Hematopoietic multipotent progenitor cell treated with erythropoietin and hydrocortisone succinate and interleukin-3 and kit ligand, for 4 days (in vitro differentiated cells): ENCODE measurements at places on chromosomes 7 and 10.

DNA sequence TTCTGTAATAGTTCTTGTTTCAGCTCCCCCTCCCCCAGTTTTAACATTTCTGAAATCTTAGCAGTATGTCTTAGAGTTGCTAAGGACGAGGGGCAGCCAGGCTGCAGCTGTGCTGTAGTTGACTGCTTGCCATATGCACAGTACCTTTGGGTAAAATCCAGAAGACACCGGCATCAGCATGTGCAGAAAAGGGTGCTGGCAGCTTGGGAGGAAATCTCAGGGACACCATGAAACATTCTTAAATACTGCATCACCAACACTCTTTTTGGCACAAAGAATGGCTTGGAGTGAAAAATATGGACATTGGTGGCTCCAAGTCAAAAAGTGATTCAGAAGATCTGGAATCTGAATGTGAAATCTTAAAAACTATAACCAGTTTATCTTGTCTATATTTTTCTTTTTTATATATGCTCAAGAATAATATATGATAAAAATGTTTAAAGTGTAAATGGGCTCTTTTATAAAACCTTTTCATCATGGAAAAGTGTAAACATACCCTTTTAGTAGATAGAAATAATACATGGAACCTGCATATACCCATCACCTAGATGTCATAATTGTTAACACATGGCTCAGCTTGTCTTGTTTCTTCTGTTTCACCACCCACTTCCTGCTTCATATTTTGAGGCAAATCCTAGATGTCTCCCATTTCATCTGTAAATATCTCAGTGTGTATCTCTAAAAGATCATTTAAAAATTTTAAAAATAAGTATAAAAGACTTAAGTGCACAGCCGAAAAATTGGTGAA lies 34.4 kb upstream of the ARMS2 start:
- DNase-seq, result no peak

DNA sequence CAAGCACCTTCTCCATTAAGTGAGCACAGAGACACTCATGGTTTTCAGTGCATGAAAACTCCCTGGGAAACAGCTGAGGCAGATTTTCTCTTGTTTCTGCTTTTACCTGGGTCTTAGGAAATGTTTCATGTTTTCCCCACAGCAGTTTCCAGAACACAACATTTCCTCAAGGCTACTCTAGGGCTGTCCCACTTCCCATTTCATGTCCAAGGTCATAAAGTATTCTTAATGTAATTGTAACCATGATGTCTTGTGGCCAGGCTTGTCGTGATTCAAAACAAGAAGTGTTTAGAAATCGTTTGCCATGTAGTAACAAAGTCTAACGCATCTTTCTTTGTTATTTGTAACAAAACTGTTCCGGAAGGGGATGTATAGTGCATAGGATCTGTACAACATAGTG lies 83.8 kb upstream of the NRP1 start:
- DNase-seq, result no peak

- no peak for DNase-seq
These were observed 77.2 kb upstream of the PTPRZ1 start for GRCh38 chr7:121795736-121796135.

- DNase-seq, result peak; percentile 48
These were observed 1.0 kb downstream of the TLL2 start for GRCh38 chr10:96512524-96513304.

DNA sequence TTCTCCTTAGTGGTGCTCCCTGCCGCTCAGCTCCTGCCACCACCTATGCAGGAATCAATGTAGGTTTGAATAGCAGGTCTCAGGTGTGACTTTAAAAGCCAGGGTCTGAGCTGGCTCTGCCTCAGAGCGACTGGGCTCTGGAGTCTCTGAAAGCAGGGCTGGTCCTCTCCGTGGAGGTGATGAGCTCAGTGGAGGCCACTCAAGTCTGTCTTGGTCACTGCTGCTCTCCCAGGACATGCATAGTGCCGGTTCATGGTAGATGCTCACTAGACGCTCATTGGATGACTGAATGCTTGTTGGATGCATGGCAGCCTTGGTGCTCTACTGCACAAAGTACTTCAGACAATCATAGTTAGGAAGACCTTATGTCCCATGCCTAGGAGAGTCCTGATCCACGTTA lies 45.1 kb upstream of the PTF1A start:
- no peak for DNase-seq

DNA sequence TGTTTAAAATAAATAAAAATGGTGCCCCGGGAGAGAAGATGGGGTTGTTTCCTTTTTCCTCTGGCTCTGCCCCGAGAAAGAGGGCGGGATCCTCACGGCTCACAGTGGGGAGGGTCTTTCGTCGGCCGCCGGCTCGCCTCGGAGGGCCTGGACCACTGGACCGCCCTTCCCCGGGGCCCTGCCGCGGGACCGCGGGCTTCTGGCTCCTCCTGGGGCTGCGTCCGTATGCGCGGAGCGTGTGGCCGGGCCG lies 3.5 kb upstream of the IGF2BP3 start:
- no peak for DNase-seq

GRCh38 chr7:133562621-133563020 lies 309.7 kb downstream of the EXOC4 start:
- DNase-seq, result no peak

- DNase-seq, result no peak
These were observed 157.7 kb downstream of the COBL start for GRCh38 chr7:51158742-51159445.

DNA sequence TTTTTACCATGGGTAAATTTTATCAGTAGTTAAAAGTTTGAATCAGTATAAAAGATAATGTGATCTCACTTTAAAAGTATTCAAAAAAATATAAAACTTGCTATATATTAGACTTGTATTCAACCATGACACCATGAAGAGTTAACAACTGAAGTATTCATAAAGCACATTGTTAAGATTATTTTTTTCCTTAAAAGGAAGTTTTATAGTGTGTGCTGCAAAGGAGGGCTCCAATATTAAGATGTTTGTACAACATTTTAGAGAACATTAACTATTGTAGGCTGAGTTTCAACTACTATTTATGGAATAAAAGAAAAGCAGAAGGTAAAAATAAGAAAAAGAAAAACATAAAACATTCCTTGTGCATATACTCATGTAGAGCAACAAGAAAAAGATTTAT lies 24.5 kb upstream of the CUBN start:
- no peak for DNase-seq

- DNase-seq, result no peak
These were observed 634 bp upstream of the HOXA7 start for GRCh38 chr7:27156916-27157701.

GRCh38 chr7:23767514-23767913 lies 57.5 kb downstream of the STK31 start:
- DNase-seq, result no peak

- no peak for DNase-seq
These were observed 298.3 kb upstream of the FZD8 start for GRCh38 chr10:35940141-35941041.

GRCh38 chr10:33005322-33006301 lies 47.6 kb upstream of the ITGB1 start:
- DNase-seq, result peak; percentile 77

DNA sequence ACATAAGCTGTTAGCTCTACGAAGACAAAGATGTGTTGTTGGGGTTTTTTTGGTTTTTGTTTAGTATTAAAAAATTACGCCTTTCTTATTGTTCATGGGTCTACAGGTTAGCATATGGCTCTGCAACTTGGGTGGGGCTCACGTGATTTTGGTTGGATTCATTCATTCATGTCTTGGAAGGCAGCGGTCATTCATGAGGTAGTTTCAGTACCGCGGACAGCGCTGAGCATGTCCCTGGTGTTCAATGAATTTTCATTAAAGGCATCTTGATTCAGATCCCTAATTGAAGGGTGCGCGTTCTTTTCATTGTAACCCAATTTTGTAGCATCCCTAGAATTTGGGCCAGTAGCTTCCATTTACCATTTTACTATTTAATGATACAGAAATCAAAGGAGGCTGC lies 42.9 kb upstream of the TCERG1L start:
- DNase-seq, result peak; percentile 30

DNA sequence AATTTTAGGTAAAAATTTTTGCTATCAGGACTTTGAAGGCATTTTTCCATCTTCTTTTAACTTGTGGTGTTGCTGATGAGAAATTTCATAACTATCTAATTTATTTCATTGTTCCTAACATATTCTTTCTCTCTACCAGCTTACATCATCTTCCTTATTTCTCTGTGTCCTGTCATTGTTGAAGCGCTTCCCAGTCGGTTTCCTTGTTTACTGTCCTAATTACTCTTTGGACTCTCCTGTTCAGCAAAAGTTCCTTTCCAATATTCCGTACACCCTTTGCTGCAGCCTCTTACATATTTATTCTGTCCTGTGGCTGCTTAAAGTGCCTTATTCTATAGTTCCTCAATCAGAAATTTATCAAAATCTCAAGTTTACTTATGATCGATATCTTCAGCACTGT lies 609.0 kb upstream of the FZD8 start:
- no peak for DNase-seq

DNA sequence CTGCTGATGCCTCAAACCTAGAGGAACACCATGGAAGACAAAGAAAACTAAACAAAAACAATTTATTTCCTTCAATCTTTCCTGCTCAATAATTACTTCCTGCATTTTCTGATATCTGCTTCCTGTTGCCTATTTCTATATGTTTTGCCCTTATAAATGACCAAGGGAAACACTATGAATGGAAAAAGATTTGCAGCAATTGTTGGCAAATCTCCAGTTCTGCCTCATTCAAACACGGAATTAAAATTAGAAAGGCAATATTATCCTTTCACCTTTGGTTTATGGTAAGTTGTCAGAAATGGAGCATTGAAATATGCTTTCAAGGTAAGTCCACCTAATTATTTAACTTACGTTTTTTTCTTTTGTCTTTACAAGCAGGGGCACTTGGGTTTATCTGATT lies 552.2 kb upstream of the ANKRD30A start:
- DNase-seq, result no peak

GRCh38 chr7:75694638-75695399 lies 43.9 kb downstream of the HIP1 start:
- DNase-seq, result peak; percentile 67

- DNase-seq, result no peak
These were observed 25.5 kb upstream of the C10orf67 start for GRCh38 chr10:23370106-23370505.

DNA sequence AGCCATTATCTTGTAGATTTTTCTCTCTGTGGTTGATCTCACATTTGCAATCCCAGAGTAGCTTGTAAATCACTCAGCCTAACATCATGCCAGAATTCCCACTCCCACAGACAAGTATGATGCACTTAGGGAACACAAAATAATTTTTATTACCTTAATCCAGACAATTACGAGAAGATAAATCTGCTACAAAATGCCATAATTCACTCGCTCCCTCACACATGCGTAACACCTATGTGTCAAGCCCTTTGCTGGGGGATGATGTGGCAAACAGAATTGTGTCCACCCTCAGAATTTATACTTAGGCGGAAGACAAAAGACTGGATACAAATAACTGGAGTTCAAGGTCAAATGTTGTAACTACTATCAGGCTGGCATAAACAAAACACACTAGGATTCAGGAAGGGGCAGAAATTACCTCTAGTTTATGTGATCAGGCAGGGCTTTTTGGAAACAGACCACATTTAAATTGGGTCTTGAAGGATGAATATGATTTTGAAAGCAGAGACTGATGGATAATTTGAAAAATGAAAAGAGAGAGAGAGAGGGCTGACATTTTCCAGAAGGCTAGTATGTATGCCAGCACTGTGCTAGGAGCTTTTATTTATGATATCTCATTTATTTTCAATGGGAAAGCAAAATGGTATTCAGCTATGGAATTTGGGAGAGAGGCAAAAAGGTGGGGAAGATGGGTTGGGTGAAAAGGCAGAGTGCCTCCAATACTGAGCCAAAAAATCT lies 69.8 kb downstream of the DOCK4 start:
- no peak for DNase-seq

DNA sequence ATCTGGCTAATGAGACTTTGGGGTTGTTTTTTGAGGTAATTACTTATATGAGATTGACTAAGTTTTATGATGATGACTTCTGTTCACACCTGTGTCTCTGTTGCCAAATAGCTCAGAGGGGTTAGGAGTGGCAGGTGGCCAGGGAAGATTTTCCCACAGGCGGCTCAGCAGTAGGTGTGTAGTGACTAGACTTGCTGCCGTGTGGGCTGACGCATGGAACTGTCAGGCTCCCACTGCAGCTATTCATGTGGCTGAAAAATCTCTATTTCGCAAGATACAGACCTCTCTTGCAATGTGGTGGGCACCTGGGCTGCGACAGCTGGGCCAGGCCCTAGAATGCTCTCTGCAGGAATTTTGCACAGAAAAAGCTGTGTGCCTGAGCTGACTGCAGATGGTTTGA lies 1.4 kb downstream of the CPA4 start:
- DNase-seq, result no peak

- DNase-seq, result no peak
These were observed 264.9 kb downstream of the EXOC4 start for GRCh38 chr7:133517766-133518165.

DNA sequence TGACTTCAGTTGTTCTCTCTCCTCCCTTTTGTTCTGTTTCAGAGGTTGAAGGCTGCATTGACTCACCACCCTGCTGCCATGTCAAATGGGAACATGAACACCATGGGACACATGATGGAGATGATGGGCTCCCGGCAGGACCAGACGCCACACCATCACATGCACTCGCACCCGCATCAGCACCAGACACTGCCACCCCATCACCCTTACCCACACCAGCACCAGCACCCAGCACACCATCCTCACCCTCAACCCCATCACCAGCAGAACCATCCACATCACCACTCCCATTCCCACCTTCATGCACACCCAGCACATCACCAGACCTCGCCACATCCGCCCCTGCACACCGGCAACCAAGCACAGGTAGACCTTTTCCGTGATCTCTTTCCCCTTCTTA lies 154.0 kb downstream of the TRIL start:
- DNase-seq, result no peak

DNA sequence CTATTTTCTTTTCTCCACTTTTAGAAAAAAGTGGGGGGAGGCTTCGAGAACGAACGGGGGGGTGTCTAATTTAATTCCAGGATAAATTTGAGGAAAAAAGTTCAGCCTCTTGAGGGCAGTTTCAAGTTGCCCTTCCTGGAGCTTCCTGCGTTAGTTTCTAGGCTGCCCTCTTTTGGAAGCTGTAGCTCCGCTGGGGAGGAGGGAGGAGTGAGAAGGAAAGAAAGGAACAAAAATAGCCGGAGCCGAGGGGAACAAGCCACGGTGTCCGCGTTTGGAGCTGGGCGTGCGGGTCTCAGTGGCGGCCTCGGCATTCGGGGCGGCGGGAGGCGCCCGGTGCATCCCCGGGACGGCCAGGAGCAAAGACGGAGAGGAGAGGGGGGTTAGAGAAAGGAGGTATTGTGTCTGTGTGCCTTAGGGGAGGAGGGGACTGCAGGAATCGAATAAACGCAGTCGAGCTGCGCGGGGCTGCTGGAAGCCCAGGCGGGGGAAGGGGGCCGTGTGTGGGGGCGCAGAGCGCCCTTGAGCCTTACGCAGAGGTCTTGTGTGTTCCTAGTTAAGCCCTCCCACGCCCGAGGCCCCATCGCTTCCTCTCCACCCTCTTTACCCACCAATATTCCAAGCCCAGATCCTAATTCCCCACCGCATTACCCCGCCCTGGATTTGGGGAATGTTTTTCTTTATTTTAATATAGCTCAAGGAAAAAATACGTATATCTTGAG lies 2.0 kb upstream of the TNRC18 start:
- peak; percentile 88 for DNase-seq
